ENCODE measurements at places on chromosomes 1 and 21.

GRCh38 chr1:20168564-20169491, 17.1 kb upstream of the UBXN10 start:
- no peak for DNase-seq

DNA sequence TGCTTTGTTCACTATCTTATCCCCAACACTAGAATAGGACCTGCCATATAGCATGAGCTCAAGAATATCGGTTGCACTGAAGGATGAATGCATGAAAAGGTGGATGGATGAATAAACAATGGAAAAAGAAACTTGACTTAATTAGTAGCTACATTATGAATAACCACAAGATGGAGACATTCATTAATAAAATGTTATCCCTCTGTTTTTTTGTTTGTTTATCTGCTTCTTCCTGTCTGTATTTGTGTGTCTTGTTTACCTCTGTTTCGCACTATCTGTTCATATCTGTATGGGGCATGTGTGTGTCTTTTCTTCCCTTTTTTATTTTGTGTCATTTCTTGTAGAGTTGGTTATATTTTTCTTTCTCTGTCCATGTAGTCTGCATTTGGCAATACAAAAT, 1.1 kb upstream of the OR14I1 start:
- no peak for DNase-seq

DNA sequence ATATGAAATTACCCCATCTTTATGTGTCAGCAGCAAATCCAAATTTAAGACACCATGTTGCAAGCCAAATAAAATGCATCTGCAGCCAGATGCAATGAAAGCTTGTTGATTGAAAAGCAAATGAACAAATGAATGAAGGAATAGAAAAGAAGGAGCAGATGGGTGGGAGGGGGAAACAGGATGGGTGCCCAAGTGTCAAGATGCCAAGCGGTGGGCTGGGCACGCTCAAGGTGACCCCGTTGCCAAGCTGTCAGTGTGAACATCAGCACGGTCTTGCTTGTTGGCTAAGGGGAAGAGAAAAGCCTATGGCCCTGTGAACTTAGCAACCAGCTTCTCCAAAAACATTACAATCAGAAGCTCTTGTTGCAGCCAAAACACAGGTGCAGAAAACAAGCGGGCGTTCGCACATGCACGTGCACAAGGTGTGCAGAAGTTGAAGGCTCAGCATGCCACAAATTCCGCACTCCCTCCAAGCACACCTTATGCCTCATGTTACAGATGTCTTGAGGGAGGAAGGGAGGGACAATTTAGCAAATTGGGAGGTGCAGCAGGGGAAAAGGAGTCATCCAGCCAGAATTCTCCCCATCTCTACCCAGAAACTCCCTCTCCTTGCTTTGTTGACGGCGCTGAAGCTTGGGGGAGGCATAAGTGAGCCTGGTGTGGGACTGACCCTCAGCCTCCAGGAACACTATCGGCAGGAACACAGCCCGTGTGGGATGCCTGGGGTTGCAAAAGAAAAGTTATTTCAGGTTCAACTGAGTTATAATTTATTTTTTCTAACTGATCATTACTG, 62.4 kb downstream of the HIVEP3 start:
- DNase-seq = no peak

GRCh38 chr1:206890125-206891060, 6.8 kb upstream of the IL24 start:
- no peak for DNase-seq

- no peak for DNase-seq
Observed at GRCh38 chr1:226248091-226248490, 24.6 kb downstream of the MIXL1 start.

DNA sequence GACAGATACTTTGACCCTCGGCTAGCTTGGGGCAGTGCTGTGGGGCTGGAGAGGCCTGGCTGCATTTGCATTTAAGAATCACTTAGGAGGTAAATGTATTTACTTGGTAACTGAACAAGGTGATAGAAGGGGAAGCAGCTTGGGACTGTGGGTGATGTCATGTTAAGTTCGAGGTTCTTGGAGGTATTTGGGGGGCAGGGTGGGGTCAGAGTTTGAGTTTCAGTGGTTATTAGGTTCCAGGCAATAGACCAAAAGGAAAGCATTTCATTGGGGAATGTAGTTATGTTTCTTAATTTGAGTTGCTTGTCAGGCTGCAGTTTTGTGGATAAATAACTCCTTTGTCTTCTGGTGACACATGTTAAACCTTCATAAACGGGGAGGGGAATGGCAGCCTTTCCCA, 2.4 kb upstream of the FAM78B start:
- DNase-seq = no peak

DNA sequence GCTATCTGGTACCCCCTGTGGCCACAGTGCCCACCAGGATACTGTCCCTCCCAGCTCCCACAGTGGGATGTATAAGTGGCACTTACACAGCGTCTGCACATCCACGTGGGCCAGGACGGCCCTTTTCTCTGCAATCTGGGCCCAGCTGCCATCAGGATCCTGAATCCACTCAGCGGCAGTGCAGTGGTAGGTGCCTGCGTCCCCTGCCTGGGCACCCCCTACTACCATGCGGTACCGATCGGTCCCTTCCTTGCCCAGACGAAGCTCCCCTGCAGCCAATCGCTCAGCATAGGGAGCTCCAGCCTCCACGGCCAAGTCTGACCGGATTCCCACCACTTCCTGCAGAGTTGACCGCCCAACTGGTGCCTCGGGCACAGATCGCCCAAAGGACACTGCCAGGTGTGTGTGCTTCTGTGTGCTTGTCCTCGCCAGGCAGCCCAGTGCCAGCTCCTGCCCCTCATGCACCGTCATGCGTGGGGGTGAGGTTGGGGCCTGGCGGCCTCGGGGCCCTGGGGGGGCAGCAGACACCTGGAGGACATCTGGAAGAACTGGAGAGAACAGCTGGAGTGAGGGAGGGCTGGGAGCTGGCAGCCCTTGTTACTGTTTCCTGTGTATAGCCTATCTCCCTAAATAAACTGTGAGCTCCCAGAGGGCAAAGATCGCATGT, 4.7 kb downstream of the IGSF8 start:
- no peak for DNase-seq

- DNase-seq = no peak
Observed at GRCh38 chr1:45038661-45039364, 26.8 kb downstream of the UROD start.

DNA sequence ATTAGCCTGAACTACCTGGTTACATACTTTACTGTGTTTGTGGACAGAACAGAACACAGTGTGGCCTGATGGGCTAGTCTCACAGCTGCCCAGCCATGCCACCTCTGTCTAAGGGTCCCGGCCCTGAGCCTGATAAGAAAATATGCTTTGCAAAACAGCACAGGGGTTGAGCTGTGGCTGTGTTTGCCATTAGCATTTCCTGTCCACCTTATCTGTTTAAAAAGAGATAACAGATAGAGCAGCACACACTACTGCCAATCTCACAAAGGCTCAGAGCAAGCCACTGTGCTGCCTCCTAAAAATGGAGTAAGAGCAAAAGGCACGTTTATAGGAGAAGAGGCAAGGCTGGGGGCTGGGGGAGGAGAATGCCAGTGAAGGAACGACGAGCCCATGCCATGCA, 95.0 kb downstream of the SUSD4 start:
- DNase-seq = no peak

DNA sequence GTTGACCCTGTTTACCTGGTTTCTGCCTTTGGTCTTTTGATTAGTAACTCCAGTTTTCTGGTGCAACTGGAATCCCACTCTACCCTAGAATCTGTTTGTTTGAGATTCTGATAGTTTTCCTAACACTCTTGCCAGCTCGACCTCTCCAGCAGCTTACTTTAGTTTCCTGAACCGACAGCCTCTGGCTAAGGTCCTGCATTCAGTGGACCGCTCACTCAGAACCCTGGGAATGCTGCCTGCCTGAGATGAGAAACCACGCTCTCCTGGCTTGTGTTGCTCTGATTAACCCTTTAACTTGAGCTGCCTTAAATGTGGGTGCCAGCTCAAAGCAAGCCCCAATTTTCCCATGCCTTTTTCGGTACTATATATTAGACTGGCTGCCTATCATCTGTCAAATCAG, 45.3 kb upstream of the SIPA1L2 start:
- no peak for DNase-seq

- no peak for DNase-seq
Observed at GRCh38 chr1:90486134-90486824, 230.8 kb downstream of the BARHL2 start.

DNA sequence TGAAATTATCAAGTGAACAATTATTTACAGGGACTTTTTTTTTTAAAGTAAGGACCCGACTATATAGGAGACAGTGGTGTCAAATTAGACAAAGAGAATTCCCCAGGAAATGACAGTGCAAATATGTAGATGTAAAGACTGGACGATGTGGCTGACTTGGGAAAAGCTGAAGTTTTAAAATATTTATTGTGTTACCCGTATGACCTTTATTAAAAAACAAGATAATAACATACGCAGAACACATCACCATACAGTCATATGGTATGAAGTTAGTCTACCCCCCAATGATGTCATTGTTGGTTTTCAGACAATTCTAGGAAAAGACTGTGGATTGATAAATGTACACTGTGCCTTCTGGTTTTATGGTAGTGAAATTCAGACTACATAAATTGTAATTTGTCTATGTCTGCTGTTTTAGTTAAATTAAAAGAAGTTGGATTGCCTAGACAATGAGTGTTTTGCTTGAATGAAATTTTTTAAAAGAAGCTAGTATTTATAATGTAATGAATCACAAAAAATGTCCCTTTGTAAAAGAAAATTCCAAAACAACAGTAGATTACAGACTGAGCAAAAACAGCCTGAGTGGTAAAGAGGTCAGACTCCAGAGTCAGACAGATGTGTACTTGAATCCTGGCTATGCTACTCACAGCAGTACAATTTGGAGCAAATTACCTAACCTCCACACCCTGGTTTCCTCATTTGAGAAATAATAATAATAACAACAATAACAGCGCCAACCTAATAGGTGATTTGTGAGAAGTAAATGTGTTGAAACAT, 15.5 kb upstream of the PDC start:
- DNase-seq = no peak

- no peak for DNase-seq
Observed at GRCh38 chr1:50605186-50605875, 182.1 kb upstream of the DMRTA2 start.

DNA sequence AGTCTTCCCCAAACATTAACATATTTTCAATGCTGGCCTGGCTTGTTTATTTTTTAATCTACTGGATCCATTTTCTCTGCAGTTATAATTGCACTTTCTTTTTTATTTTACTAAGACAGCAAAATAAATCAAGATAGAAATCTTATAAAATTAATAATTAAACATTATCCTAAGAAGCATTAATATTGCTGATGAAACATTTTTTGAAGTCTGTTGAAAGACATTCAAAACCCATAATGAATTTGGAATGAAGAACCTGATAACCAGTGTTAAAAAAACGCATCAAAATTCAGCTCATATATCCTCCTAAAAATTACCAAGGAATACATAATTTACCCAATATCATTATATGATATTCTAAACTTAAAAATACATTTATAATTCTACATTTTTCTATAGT, 675.7 kb upstream of the PRMT6 start:
- no peak for DNase-seq

- DNase-seq = no peak
Observed at GRCh38 chr1:83919872-83920271, 79.1 kb downstream of the TTLL7 start.

DNA sequence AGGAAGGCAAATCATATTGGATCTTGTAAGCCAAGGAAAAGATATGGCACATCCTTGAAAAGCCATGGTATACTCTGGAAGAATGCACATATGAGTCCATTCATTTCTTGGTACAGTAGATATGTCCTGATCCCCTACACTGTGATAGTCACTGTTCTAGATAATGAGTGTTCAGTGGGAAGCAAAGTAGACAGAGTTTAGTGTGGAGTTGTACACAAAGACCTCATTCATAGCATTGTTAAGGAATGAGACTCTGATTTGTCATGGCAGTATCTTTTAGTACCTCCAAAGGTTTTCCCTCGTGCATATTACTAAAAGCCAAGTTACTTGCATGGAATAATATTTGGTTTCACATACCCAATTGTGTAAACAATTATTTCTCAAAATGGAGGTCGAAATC, 204.7 kb downstream of the NFIA start:
- DNase-seq = no peak

DNA sequence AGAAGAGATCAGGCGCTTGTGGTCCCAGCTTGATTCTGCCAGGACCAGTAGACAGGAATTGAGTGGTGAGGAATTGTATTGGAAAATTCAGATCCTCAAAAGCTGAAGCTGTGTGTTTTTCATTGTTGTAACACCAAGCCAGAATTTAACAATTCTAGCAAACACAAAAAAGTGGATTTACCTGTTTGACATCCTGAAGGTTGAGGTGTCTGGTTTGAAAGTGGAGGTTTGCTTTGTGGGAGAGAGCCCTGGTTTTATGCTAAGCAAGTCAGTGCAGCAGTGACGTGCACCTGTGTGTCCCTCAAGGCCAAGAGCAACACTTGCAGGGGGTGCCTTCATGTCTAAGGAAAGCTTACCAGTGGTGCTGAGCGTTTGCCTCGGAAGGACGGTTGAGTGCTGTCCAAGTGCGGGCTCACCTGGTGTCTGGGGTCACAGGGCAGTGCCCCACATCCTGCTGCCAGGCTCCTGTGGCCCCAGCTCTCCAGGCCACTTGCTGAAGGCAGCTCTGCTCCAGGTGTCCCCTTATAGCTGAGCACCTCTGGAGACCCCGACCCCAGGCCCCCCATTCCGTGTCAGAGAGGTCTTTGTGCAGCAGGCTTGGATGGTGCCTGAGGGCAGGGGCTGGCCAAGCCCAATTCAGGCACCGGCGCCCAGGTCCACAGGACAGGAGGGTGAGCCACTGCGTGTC, 27.7 kb downstream of the PCNT start:
- no peak for DNase-seq

GRCh38 chr1:154719586-154720327, 111.8 kb upstream of the ADAR start:
- DNase-seq = no peak

DNA sequence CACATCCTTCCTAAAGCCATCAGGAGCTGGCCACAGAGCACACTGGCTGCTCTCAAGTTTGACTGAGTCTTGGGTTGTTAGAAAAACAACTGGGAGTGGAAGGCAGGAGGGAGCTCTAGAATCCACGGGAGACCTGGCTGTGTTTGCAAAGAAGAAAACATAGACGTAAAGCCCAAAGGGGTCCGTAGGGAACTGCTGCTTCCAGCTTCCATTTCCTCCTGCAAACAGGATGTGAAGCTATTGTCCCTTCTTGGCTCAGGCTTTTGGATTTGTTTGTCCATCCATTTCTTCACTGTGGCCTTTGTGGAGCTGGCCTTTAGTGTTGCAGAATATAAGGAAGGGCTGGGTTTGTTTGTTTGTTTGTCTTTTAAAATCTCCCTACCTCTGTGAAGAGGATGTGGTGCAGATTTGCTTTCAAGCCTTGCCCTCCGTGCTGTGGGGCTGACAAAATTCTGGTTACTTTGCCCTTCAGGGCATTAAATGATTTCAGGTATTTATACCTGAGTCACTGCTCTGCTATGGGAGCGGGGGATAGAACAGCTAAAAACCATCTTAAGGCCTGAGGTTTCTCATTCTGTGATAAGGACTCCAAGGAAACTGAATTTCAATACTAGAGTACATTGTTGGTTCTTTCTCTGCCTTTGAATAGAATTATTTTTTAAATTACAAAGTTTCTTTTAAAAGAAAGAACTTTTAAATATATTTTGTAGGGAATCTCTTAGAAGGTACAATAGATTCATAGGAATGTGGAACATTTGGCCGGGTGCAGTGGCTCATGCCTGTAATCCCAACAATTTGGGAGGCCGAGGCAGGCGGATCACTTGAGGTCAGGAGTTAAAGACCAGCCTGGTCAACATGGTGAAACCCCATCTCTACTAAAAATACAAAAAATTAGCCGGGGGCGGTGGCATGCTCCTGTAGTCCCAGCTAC, 74.3 kb downstream of the MPZL1 start:
- DNase-seq = no peak

GRCh38 chr21:40623528-40623927, 223.4 kb downstream of the DSCAM start:
- no peak for DNase-seq
